ENCODE measurements at places on chromosomes 3 and 15. TPM values are rescaled to one million over a fixed set of nuclear protein-coding genes. Genes with fewer than 3 reads are reported as not detected.

The INO80 gene
- total RNA-seq, result 27.2 TPM

The SLC15A2 gene
- total RNA-seq, result 13.2 TPM

The ABI3BP gene
- total RNA-seq, result 12.7 TPM

The TMEM266 gene
- total RNA-seq, result 1.1 TPM

The EOMES gene
- total RNA-seq, result 15.5 TPM

The ACTC1 gene
- 0.32 TPM for total RNA-seq

Measured in spleen (tissue), 13 donors.